NCI-H1048 (cell line): ENCODE measurements at places on chromosomes 6 and 20.

DNA sequence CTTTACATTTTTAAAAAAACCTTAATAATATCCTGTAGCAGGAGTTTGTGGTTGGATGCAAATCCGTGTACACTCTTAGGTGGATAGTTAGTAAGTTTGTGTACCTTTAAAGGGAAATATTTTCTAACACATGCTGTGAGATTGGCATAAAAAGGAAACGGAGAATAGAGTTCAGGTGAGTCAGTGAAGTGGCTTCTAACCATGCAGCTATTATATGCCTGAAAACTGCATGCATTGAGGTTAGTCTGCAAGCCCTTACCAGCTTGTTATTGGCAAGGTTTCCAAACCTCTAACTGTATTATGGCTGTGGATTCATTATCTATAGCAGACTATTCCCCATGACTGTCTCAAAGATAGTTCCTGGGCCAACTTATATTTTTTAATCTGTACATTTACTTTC is 420.6 kb upstream of the MMS22L start:
- no peak for DNase-seq

GRCh38 chr6:90229331-90230010 is 67.2 kb downstream of the BACH2 start:
- DNase-seq: no peak

- DNase-seq: no peak
Observed at GRCh38 chr6:16944596-16944995, 157.3 kb upstream of the STMND1 start.

- no peak for DNase-seq
Observed at GRCh38 chr6:30542915-30543314, 13.4 kb downstream of the GNL1 start.

GRCh38 chr6:97040355-97040860 is 115.9 kb downstream of the KLHL32 start:
- no peak for DNase-seq

- DNase-seq: no peak
Observed at GRCh38 chr6:111628142-111628850, 22.6 kb upstream of the TRAF3IP2 start.

GRCh38 chr6:90463359-90463758 is 123.5 kb downstream of the MAP3K7 start:
- DNase-seq: no peak

GRCh38 chr6:19697744-19698290 is 139.4 kb upstream of the ID4 start:
- DNase-seq: no peak

DNA sequence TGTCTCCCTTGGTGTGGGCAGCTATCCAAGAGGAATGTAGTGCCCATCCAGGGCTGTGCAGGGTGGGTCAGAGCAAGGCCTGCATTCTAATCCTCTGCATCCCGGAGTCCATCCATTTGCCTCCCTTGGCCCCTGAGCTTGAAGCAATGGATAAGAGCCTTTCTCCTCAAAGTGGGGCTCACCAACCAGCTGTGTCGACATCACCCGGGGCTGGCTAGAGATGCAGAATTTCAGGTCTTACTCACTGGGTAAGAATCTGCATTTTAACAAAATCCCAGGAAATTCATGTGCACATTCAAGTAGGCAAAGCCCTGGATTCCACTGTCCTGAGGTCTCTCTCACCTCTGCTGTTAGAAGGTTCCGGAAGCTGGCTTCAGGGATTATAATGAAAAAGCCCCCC is 95.3 kb downstream of the MDGA1 start:
- DNase-seq: no peak

DNA sequence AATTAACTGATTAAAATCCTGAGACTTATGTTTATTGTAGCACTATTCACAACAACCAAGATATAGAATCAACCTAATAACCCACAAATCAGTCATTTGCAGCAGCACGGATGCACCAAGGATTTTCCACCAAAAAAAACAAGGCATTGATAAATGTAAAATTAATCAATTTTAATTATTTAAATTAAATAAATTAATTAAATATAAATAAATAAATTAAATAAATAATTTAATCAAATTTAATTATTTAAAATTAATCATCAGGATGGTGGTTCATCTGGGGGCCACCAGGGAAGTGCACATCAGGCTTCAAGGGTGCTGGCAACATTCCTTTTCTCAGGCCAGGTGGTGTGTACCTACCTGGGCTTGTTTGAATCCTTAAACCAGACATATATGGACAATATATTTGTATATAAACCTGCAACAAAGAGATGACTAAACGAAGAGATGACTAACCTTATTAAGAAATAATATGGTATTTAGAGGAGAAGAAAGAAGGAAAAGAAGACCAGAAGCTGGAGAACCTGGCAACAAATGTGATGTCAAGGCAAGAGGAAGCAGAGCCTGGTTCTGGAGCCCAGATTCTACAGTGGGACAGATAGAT is 89.2 kb downstream of the CD164 start:
- no peak for DNase-seq

DNA sequence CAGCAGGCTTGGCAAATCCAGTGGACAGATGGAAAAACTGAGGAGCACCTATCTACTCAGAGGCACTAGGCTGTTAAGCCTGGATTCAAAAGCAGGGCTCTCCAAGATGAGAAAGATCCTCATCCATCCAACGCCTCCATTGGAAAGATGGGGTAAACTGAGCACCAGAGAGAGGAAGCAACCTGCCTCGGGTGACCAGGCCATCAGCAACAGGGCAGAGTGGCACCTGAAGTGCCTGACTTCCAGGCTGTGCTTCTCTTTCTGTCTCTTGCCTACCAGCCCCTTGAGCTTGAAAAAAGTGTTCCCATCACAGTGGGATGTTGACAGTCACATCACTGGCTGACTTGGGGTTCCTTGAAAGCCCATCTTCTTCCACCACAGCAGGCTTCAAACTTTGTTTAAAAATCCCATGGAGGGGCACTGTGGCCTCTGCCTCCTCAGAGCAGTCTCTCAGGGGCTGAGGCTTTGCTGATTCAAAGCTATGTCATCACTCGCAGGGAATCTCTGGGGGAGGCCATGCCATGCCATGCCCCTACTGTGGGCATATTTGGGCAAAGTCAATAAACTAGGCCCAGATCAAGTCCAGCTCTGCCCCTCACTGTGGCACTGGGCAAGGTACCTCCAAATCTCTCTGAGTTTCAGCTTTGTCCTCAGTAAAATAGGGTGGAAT is 44.8 kb upstream of the TGM2 start:
- DNase-seq: no peak

DNA sequence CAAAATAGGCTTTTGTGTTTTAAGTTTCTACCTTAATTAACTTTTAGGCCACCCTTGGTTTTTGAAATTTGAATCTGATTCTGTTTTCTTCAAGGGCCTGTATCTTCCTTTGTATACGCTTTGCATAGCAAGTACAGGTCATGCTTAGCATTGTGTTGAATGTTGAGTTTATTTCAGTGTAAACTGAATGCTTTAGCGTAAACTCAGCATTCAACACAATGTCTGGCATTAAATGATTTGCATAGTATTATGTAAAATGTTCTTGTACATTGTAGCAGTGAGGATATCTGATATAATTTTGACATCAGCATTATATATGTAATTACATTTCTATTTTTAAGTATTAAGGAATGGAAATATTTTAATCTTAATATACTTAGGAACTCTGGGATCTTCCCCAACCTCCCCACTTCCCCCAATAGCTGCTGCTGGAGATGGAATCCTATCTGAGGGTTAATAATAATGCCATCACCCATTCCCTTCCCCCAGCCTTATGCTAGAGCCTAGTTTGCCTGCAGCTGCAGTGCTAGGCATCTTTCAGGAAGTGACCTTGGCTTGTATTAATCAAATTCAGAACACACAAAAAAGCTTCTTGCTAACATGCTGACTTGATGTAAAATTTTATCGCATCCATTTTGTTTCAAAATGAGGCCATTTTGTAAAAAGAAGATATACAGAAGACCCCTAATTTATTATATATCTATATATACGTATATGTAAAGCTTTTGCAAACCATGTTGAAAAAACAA is 73.1 kb downstream of the NCOA3 start:
- peak; percentile 71 for DNase-seq

DNA sequence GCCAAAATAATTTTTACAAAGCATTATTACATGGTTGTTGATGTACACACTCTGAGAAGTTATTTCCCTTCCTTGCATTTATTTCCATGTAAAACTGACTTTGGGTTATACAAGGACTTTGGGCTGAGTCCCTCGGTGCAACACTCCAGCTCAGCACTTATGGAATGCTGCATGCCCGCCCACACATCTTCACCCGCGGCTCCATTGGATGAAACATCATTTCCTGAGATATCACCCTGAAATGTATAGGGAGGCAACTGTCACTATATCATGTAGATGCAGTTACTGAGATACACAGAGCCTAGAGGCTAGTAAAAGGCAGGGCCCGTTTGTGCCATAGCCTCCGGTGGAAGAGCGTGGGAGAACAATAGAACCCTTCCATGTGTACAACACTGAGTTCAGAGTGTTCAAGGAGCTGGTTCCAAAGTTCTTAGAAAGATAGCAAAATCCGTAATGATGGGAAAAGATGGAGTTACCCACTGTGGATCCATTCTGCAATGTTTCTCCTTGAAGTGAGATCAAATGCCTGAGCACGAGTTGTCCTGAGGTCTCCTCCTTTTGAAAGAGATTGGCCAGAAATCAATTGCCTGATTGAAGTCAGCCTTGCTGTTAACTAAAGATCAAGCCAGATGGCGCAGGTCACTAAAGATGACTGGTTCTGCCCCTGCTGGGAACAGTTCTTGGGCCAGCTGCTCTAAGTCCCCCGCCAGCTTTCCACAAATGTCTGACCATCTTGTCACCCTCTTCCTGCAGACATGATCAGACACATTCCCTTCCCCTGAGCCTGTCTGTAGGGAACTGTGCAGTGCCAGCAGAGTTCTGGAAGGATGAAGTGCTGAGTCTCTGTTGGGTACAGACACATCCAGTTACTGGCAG is 100.9 kb upstream of the IYD start:
- DNase-seq: no peak

GRCh38 chr20:19929481-19930145 is 87.5 kb upstream of the NAA20 start:
- no peak for DNase-seq

- no peak for DNase-seq
Observed at GRCh38 chr20:19654921-19655320, 103.1 kb upstream of the RIN2 start.

- DNase-seq: no peak
Observed at GRCh38 chr20:21230686-21231085, 72.4 kb upstream of the XRN2 start.

GRCh38 chr6:43740961-43741764 is 28.8 kb upstream of the VEGFA start:
- DNase-seq: no peak

- no peak for DNase-seq
Observed at GRCh38 chr6:89952686-89953085, 58.4 kb downstream of the GJA10 start.
